Occipital lobe (tissue), 3 donors: ENCODE measurements at places on chromosomes 3 and 15. TPM values are rescaled to one million over a fixed set of nuclear protein-coding genes. Genes with fewer than 3 reads are reported as not detected.

ACKR4 gene
- total RNA-seq: 0.16 TPM

FGF12 gene
- total RNA-seq: 187 TPM

ZNF774 gene
- total RNA-seq: 6.1 TPM

CLRN1 gene
- total RNA-seq: not detected

GPR149 gene
- 0.16 TPM for total RNA-seq

POU1F1 gene
- total RNA-seq: not detected

GP5 gene
- not detected for total RNA-seq

FHIT gene
- 3.6 TPM for total RNA-seq

MED12L gene
- total RNA-seq: 6.1 TPM

ECE2 gene
- total RNA-seq: 2.2 TPM

CCDC13 gene
- 3.6 TPM for total RNA-seq

HIGD1A gene
- 117 TPM for total RNA-seq

HRG gene
- total RNA-seq: not detected

CYP19A1 gene
- total RNA-seq: 0.94 TPM

KLHDC8B gene
- 11.7 TPM for total RNA-seq

ESYT3 gene
- total RNA-seq: 0.31 TPM

TMEM44 gene
- 20.6 TPM for total RNA-seq

BNC1 gene
- total RNA-seq: 0.16 TPM

LRRC31 gene
- total RNA-seq: not detected

LRRC2 gene
- total RNA-seq: 7.8 TPM

XPC gene
- 10.6 TPM for total RNA-seq

CAV3 gene
- not detected for total RNA-seq

ITIH4 gene
- 2.8 TPM for total RNA-seq

ALDH1L1 gene
- total RNA-seq: 2.7 TPM

SACM1L gene
- total RNA-seq: 50.7 TPM

CYP1A1 gene
- total RNA-seq: 0.47 TPM

GABRA5 gene
- 38.1 TPM for total RNA-seq

RAD51 gene
- 0.47 TPM for total RNA-seq

FBLN2 gene
- total RNA-seq: 9.4 TPM

RPN1 gene
- 181 TPM for total RNA-seq

EPHA3 gene
- total RNA-seq: 349 TPM

IMPG2 gene
- 3.0 TPM for total RNA-seq

CD200R1 gene
- 0.62 TPM for total RNA-seq

ZIC1 gene
- 15.6 TPM for total RNA-seq

DPPA2 gene
- not detected for total RNA-seq

PARP15 gene
- not detected for total RNA-seq

SERPINI2 gene
- 2.0 TPM for total RNA-seq

IQCH gene
- total RNA-seq: 2.8 TPM

TF gene
- 2.5 TPM for total RNA-seq

ACKR2 gene
- 0.16 TPM for total RNA-seq

TYRO3 gene
- 20.3 TPM for total RNA-seq

SLC2A2 gene
- not detected for total RNA-seq

POC1A gene
- total RNA-seq: 3.1 TPM

SLC22A13 gene
- total RNA-seq: 0.94 TPM

RPL29 gene
- 778 TPM for total RNA-seq
